NCI-H2029 (cell line): ENCODE measurements at places on chromosomes 1 and 21.

DNA sequence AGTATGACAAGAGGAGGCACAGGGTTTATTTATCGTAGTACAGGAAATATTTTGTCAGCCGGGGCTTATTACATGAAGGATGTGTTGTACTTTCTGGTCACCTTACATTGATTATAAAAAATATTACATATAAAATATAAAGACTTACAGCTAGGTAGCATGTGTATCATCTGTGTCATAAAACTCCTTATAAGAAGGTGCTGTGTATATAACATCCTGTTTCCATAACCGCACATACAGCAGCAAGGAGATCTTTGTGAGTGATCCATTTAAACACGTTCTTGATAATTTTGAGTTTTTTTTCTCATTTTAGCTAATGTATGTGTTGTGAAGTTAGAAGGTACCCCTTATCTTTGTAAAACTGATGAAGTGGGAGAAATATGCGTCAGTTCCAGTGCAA lies 60.1 kb downstream of the S100B start:
- DNase-seq, result no peak

DNA sequence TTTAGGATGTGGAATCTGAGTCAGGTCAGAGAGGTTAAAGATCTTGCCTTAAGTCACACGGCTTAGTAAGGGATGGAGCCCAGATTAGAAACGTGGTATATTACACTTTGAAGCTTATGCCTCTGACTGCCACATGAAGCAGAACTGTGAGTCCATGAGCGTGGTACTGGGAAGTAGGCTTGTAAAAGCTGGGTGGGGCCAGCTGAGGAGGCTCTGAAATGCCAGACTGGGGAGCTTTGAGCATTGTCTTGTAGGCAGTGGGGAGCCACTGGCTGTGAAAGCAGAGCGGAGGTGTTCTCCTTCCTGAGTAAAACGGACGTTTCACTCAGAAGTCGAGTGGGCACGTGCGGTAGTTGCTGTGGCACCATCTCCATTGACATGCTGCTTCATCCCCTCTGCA lies 72.6 kb upstream of the USP24 start:
- no peak for DNase-seq

DNA sequence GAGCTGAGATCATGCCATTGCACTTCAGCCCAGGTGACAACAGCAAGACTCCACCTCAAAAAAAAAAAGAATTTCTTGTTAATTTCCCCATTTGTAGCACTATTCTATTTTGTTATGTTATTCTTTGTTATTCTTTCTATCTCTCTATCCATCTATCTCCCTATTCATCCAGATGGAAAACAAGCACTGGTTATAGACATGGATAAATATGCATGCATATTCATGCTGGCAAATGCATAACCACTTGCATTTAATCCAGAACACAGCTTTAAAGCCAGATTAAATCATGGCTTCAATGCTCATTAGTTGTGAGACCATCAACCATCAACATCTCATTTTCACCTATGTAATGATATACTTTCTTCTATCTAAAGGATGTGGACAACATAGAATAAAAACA lies 21.5 kb upstream of the KLHL20 start:
- no peak for DNase-seq

DNA sequence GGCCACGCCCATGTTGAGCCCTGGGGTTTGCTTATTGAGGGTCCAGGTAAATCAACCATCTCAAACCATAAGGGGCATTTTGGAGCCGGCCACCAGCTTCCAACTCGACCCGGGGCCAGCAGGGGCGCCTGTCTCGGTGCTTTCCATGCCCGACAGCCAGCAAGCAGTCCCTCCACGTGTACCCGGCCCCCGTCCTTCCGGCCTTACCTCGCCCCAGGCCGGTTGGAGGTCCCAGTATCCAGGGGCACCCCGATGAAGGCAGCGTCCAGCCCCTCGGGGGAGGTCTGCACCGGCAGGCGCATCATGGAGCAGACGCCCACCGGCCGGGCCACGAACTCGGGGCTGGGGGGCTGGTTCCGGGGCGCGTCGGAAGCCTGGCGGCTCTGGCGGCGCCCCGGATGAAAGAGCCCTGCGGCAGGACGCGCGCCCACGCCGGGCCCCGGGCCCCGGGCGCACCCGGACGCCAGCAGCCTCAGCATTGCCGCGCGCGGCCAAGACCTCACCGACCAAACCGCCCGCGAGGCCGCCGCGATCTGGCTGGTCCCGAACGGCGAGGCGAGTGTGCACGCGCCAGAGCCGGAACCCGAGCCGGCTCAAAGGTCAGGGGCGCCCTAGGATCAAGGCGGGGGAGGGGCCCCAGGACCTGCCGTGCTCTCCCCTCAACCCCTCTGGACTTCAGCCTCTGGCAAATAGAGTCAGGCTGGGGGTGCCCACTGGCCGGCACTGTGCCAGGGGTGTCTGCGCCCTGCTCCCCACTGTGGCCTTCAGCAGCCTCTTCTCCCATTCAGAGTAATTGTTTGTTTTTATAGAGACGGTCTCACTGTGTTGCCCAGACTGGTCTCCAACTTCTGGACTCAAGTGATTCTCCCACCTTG lies at the start of gene AGMAT:
AGMAT (minus strand) TSS at position 563 of the 875 bp plus-strand sequence; CDS start at position 479, 84 bp downstream.
- DNase-seq, result no peak
